Right renal cortex interstitium (tissue), 3 donors: ENCODE measurements at places on chromosomes 11 and 22.

- DNase-seq = no peak
These were observed 31.7 kb downstream of the LMO1 start for GRCh38 chr11:8231979-8232378.

- no peak for DNase-seq
These were observed 13.0 kb upstream of the UPK3A start for GRCh38 chr22:45271667-45272201.

DNA sequence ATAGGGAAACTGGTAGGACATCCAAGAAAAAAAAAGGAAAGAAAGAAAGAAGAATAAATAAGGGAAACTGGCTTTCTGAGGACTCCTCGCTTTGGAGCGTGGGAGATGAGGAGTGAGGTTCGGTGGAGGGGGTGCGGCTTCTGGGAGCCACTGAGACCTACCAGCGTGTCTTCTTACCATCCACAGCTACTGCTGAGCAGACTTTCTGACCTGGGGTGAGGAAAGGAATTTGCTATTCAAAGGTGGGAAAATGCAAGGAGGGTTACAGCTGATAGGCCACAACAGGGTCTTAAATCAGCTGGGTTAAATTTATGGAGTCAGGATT, 488 bp upstream of the SELENOM start:
- no peak for DNase-seq

- DNase-seq = peak; percentile 23
These were observed at the start of gene BRD1 for GRCh38 chr22:49827853-49828598. BRD1 (minus strand) TSS chr22:49827873; CDS start chr22:49824317, 3,556 bp downstream.

DNA sequence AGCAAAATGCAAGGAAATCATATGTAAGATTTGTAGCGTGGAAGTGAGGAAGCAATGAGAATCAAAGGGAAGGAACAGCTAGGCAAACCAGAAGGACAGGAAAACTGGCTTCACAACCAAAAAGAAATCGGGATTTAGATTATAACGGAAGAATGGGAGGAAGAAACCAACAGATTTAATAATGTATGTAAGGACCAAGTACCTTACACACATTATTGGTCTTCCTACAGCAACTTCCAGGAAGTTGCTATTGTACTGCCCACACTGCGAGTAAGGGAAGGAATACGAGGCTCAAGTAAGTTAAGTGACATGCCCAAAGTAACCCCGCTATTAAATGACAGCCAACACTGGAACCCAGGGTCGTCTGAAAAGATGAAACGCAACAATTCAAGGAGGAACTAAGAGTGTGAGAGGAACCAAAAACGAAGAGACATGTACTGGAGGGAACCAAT, 473 bp downstream of the TXN2 start:
- no peak for DNase-seq

- no peak for DNase-seq
These were observed 60.4 kb downstream of the CHST1 start for GRCh38 chr11:45605051-45605450.

- DNase-seq = peak; percentile 27
These were observed 133.5 kb downstream of the RBFOX2 start for GRCh38 chr22:35894937-35895708.

GRCh38 chr22:50058906-50059880, 1.1 kb upstream of the TTLL8 start:
- peak; percentile 23 for DNase-seq

- DNase-seq = no peak
These were observed 370.2 kb downstream of the AASDHPPT start for GRCh38 chr11:106447631-106448191.

GRCh38 chr11:84372381-84372950, 1086.3 kb upstream of the CCDC90B start:
- no peak for DNase-seq
